ENCODE measurements at places on chromosomes 7 and 10.

DNA sequence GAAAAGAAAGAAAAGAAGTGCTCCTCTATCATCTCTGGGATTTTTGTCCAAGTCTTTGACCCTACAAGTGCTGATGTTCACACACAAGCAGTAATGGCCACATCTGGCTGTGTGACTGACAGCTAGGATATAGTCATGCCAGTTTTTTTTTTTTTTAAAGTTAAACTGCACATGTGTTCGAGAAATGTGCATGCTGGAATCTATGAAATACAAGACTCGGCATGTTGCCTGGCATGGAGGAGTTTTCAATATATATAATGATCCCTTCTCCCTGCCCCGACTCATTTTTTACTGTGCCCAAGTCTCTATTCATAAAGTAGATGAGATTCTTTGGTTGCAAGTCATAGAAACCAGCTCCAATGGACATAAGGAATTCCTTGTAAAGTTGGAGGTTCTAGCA, 60.4 kb upstream of the FGFR2 start:
- DNase-seq, result no peak

GRCh38 chr7:4692055-4692454, 10.0 kb downstream of the FOXK1 start:
- no peak for DNase-seq

GRCh38 chr10:117540640-117541404, 1.7 kb upstream of the EMX2 start:
- no peak for DNase-seq

GRCh38 chr10:133258818-133259601, 17.7 kb downstream of the ADAM8 start:
- no peak for DNase-seq

- DNase-seq, result no peak
Observed at GRCh38 chr10:79238606-79239005, 108.7 kb upstream of the PPIF start.

DNA sequence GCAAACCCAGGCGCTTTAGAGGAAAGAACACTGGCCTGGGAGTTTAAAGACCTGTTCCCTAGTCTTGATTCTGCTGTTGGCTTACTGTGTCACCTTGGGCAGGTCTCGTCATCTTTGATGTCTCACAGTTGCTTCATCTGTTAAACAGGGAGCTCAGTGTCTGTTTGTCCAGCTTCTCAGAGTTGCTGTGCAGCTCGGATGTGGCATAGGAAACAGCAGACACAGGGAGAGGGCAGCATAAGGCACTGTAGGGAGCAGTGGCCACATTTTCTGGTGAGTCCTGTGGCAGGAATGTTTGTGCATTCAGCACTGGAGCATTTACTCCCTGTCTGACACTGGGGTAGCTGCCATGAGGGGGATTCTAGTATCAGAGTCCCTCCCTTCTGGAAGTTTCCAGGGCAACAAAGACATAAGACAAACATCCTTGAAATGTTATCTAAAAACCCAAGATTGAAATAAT, 2.0 kb downstream of the REPIN1 start:
- DNase-seq, result no peak

GRCh38 chr7:4270268-4270667, 411.8 kb upstream of the FOXK1 start:
- DNase-seq, result no peak

DNA sequence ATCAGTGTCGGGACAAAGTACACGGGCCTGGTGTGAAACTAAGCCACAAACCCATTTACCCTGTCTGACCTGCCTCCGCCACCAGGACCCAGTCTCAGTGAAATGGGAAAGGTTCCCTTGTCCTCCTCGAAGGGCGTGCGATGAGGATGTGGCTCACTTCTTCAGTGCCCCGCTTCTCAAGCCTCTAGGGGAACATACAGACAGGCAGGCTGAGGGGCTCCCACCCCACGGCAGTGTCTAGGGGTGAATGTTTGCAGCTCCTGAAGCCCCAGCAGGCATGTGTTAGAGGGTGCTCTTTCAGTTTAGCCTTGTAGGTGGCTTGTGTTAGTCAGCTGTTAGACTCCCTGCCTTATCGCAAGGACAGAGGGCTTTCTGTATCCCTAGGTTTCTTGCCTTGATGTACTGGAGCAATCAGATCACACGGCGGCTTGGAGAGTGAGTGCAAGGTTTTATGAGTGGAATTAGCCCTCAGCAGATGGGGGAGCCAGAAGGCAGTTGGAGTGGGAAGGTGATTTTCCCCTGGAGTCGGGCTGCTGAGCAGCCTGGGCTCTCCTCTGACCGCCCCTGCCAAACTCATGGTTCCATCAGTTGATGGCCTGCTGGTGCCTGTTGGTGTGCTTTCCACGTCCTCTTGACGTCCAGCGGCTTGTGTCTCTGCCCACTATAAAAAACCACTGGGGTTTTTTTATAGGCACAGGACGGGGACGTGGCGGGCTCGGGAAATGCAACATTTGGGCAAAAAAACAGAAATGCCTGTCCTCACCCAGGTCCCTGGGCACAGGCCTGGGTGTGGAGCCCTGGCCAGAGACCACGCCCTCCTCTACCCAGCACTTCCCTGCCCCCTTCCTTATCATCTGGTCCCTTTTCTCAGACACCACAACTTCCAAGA, 759 bp downstream of the NUDT1 start:
- no peak for DNase-seq

DNA sequence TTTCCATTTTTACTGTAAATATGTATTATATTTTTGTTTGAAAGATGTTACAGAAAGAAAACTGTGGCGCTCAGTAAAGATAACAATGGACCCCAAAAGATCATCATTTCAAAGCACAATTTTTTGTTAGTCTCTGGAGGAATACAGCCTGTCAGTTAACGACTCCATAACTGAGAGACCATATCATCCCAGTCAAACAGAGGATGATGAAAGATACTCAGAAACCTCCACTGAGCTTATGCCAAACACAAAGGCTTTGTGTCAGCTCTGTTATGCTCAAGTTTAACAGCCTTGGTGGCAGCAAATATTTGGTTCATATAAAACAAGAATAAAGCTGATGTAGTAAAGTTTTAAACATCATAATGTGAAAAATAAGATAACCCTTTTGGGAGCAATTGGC, 345.1 kb downstream of the NXPH1 start:
- DNase-seq, result no peak

- DNase-seq, result no peak
Observed at GRCh38 chr10:96596422-96597407, 9.9 kb upstream of the TM9SF3 start.

GRCh38 chr7:50068850-50069551, 24.0 kb downstream of the ZPBP start:
- peak; percentile 1 for DNase-seq

- DNase-seq, result peak; percentile 11
Observed at GRCh38 chr7:150903606-150904005, 51.3 kb downstream of the AOC1 start.

DNA sequence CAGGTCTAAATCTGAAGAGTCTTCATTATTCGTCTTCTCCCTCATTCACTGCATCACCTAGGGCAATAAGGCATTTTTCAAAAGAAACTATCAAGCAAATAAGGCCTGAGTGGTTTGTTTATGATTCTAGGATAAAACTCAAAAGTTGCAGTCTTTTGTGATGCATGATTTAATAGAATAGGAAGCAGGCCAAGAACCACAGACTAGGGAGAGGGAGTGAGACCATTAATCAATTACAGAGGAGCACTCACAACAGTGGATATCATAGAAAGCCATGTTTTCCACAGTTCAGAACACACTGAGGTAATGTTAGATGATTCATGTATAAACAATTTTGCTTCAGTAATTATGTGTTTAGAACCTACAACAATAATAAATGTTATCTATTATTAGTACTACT, 87.8 kb upstream of the LRRTM3 start:
- no peak for DNase-seq

- DNase-seq, result no peak
Observed at GRCh38 chr10:44372181-44372580, 12.7 kb downstream of the CXCL12 start.

GRCh38 chr7:78985509-78985908, 468.0 kb downstream of the MAGI2 start:
- DNase-seq, result no peak

GRCh38 chr10:35505241-35505873, 99.8 kb upstream of the GJD4 start:
- no peak for DNase-seq

- DNase-seq, result no peak
Observed at GRCh38 chr10:34599026-34599795, 215.9 kb downstream of the PARD3 start.

Measured in NCI-H1048 (cell line).